ENCODE measurements at places on chromosomes 1 and 21.

DNA sequence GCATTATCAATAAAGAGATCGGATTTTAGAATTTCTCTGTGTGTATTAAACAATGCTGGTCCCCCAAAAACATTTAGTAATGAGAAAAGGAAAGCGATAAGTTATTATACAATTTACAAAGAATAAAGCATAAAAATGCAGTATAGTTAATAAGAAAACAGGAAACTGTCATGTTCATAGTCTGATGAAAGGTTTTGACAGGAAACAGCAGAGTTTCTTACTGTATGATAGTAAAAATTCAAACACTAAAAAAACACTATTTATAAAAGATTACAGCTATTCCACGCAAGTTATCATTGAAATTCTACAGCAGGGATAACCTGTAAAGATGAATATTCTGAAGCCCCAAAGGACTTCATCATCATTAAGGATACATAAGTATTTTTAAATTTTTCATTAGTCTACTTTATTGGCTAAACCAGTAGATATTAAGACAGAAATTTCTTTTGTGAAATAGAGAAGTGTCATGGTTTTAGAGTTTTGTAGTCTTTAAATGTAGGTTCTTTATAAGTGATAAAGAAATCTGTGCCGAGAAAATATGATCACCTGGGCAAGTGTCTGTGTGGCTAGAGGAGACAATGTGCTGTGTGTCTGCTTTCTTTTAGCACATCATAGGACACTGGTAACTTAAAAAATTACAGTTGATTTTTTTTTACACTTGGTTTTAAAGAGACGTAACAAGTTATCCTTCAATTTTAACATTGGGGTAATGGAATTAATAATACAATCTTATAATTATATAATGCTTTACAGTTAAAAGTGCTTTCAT lies 49.7 kb upstream of the GFI1 start:
- no peak for DNase-seq

DNA sequence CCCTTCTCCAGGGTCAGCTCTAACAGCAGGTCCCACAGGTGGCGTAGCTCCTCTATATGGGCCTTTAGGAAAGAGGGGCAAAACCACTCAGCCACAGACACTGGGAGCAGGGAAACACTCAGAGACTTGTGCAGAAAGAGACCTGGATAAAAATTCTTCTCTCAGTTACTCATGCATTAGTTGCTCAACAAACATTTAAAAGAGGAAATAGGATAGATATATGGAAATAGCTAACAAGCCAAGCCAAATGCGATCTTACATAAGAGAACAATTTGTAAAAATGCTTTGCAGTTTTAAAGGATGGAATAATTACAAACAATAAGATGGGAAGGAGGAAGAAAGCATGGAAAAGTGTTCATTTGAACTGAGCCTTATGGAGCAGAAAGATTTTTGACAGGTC lies 4.9 kb downstream of the SPTA1 start:
- no peak for DNase-seq

DNA sequence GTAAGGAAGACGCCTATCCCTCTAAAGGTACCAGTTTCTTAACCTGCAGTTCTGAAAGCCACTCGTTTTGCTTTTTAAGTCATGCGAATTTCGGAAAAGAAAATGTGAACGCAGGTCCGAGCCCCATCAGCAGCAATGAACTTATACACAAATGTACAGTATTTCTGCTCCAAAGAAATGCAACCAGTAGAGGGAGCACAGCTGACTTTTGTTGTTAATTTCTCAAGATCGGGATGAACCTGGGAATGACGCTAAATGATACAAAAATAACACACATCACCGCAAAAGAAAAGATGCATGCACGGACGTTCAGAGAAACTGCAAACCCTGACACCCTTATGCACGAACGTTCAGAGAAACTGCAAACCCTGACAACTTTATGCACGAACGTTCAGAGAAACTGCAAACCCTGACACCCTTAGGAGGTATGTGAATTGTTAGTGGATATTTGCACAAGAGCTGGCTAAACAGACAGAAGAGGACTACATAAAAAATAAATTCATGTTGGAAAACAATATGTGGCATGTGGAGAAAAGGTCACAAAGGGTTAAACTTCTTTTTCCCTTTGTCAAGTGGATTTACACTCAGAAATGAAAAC lies 3.5 kb upstream of the TIAM1 start:
- DNase-seq, result peak; percentile 72

GRCh38 chr1:191674626-191675179 lies 483.6 kb upstream of the RGS18 start:
- DNase-seq, result no peak

DNA sequence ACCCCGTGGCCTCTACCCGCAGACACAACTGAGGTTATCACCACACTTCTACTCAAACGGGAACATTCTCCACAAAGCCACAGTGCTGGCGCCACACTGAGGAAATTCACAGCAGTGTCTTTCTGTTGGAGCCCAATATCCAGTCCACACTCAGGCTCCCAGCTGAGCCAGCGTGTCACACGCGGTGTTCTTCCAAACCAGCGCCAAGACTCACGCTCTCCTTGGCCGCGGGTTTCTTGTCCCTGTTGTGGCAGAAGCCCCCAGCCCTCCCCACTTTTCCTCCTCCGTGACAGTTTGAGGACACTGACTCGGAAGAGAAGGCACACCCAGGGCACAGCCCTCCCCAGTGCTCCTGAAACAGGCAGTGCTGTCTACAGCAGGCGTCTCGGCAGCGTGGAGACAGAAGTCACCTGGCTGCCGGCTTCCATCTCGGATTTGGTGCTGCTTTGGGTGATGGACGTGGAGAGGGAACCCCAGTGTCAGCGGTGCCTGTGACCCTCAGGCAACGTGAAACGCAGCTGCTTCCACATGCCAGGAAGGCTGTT lies 35.4 kb upstream of the AGPAT3 start:
- DNase-seq, result no peak

DNA sequence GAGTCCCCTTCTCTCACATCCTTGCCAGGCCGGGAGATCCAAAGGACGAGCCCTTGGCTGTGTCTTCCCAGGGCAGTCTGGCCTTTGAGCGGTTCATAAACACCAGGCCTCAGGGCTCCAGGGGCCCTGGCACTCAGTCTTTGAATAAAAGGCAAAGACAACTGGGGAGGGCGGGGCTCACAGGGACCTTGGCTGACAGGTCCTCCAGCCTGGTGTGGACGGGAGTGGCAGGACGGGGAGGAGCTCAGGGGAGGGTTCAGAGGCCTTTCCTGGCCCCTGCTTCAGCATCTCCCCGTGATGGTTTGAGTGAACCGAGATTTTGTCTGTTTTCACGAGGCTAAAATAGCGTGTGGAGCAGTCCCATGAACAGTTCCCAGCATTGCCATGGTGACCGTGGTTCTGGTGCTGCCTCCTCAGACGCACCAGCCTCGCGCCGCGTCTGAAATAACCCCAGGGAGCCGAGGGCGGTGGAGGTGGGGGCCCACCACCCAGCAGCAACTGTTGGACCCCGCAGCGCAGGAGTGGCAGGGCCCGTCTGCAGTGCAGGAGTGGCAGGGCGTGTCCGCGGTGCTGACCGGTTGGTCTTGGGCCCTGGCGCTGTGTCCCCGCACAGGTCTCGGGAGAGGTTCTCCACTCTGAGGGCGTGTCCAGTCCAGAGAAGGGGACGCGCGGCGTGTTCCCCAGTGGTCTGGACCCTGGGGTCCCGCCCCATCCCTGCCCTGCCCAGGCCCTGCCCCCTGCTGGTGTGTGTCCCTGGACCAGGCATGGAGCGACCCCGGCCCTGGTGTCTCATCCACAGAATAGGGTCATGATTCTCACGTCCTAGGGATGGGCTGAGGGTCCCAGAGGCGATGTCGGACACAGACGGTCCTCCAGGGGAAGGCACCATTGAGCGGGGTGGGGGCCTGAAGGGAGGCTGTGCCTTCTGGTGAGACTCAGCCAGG lies 7.1 kb upstream of the PRKCZ start:
- DNase-seq, result no peak
